ENCODE measurements at places on chromosomes 7 and 10.

DNA sequence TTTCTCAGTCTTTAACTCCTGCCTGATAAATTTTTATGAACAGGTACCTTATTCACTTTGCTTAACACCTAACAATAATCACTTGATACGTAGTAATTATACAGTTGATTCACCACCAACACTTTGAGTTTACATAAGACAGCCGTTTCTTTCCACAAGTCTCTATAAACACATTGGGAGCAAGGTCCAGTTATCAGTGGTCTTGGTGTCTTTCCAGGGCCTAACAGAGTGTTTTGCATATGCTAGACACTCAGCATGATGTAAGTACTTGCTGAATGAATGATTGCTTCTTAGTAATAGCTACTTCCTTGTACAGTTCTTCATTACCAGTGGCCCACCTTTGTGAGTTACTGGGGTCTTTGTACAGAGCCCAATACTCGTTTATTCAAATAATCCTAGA, 6.4 kb downstream of the CLDN12 start:
- DNase-seq: no peak

GRCh38 chr7:33210958-33211357, 81.6 kb downstream of the BBS9 start:
- DNase-seq: no peak

GRCh38 chr10:13930120-13930519, 343.4 kb downstream of the PRPF18 start:
- DNase-seq: no peak

DNA sequence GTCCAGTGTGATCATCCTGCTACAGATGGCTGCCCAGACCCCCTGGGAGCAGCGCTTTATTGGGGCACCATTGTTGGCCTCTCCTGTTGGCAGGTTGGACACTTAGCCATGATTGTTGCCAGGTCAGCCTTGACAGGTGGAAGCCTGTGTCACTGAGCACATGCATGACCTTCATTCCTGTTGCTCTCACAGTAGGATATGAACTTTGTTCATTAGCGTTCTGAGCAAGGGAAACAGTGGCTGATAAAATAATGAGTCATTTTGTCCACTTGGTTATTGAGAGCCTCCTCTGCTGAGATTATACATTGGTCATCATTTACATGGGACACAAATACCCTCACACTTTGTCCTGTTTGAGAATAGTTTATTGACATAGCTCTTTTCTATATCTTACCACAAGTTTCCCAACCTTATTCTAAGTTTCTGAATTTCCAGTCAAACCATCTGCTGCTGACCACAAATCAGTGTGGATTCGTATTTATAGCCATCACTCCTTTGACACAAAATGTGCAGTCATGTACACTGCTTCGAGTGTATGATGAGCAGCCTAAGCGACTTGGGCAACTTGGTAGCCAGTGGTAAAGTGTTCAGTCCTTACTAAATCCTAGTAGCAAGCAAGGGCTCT, 102.6 kb downstream of the TPST1 start:
- DNase-seq: no peak

GRCh38 chr10:46546591-46547540, 9.6 kb downstream of the GPRIN2 start:
- no peak for DNase-seq

GRCh38 chr10:21832821-21833130, 170.8 kb downstream of the DNAJC1 start:
- DNase-seq: no peak

- no peak for DNase-seq
Measured at GRCh38 chr7:105810556-105810955, 65.8 kb downstream of the ATXN7L1 start.

GRCh38 chr10:100728928-100729861, 16.2 kb upstream of the PAX2 start:
- no peak for DNase-seq

- no peak for DNase-seq
Measured at GRCh38 chr7:43454936-43455518, 127.9 kb upstream of the STK17A start.

DNA sequence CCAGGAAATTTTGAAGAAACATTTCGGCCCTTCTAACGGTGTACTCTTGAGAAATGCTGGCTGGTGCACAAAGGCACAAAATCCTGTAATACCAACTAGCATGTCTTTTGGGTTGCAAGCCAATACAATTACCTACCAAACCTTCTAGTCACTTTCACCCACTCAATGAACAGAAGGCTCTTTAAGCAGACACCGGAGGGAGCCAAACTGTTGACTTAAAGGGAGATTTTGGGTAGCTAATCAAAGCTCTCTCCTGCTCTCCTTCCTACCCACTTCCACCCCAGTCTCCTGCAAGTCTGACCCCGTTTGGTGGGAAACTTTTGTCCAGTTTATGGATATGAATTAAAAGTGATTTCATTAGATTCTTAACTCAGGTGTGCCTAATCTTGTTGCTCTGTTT, 24.0 kb downstream of the GRM3 start:
- no peak for DNase-seq

GRCh38 chr7:30468791-30469190, 9.8 kb downstream of the NOD1 start:
- no peak for DNase-seq

- no peak for DNase-seq
Measured at GRCh38 chr7:70355198-70356020, 757.1 kb downstream of the AUTS2 start.

DNA sequence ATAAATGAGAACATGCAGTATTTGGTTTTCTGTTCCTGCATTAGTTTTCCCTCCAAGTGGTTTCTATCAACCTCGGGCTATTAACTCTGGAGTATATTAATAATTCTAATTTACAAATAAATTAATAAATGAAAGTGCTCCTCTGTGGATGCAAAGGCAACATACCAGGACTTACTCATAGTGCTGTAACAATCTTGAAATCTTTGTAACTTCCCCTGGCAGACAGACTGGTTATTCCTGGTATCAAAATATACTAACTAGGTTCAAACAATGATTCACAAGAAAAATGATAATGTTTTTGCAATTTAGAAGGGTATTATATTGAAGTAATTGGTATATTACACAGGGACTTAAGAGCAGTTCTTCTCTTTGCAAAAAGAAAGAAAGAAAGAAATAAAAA, 177.2 kb downstream of the FANK1 start:
- no peak for DNase-seq

GRCh38 chr10:93481637-93482144, 443 bp downstream of the MYOF start:
- DNase-seq: no peak

GRCh38 chr10:112369495-112370423, 4.2 kb upstream of the ACSL5 start:
- DNase-seq: no peak

DNA sequence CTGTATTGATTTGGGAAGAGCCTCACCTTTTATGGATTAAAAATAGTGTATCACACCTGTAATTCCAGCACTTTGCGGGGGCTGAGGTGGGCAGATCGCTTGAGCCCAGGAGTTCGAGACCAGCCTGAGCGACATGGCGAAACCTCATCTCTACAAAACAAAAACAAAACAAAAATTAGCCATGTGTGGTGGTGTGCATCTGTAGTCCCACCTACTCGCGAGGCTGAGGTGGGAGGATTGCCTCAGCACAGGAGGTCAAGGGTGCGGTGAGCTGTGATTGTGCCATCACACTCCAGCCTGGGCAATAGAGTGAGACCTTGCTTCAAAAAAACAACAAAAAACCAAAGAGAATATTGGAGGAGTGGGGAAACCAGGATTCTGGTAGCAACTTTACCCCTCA, 79.6 kb downstream of the LRMDA start:
- DNase-seq: no peak

Data from brain pericyte (primary cell).